ENCODE measurements at places on chromosomes 5 and 9.

DNA sequence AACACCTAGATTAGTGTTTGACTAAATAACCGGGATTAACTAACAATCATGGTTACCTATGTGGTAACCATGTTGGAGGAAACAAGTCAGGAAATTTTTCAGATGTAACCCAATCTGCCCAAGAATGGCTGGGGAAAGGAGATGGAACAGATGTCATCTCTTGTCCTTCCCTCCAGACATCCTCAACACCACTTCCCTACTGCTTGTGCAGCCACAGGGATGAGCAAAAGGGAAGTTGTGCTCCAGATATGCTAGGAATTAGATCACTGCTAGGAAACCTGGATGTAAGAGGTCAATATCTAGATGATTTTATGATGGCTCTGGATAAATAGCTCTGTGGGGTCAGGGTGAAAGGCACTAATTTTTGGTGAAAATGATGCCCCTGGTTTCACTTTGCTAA, 61.3 kb upstream of the ELL2 start:
- DNase-seq = no peak

- DNase-seq = no peak
These were observed 24.1 kb downstream of the PCSK1 start for GRCh38 chr5:96408841-96409538.

GRCh38 chr9:121849554-121849953, 198.1 kb downstream of the DAB2IP start:
- no peak for DNase-seq

- DNase-seq = no peak
These were observed 849.3 kb downstream of the TLE1 start for GRCh38 chr9:80839821-80840675.

GRCh38 chr9:14488421-14489190, 174.7 kb upstream of the NFIB start:
- DNase-seq = no peak

GRCh38 chr9:127921557-127922120, 4.8 kb upstream of the ST6GALNAC4 start:
- peak; percentile 82 for DNase-seq

DNA sequence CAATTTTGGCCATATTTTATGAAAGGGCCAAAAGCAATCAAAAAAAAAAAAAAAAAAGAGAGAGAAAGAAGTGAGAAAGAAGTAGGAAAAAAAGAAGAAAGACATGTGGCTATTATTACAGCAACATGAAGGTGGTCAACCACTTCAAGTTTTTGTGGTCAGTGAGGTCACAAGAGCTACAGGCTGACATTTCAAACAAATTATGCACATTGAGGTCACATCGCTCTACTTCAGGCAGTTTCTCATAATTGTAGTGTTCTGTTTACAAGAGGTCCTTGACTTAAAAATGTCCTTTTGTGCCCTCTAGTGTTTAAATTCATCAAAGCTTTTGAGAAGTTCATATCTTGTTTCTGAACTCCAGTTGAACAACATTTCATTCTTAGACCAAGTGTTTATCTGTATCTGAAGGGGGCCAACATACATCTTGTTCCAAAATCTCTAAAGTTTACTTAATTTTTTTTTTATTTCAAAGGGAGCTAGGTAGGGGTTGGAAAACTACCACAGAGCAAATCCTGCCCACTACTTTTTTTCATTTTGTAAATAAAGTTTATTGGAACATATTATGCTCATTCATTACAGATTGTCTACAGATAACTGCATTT, 513.1 kb downstream of the PDE4D start:
- peak; percentile 23 for DNase-seq

DNA sequence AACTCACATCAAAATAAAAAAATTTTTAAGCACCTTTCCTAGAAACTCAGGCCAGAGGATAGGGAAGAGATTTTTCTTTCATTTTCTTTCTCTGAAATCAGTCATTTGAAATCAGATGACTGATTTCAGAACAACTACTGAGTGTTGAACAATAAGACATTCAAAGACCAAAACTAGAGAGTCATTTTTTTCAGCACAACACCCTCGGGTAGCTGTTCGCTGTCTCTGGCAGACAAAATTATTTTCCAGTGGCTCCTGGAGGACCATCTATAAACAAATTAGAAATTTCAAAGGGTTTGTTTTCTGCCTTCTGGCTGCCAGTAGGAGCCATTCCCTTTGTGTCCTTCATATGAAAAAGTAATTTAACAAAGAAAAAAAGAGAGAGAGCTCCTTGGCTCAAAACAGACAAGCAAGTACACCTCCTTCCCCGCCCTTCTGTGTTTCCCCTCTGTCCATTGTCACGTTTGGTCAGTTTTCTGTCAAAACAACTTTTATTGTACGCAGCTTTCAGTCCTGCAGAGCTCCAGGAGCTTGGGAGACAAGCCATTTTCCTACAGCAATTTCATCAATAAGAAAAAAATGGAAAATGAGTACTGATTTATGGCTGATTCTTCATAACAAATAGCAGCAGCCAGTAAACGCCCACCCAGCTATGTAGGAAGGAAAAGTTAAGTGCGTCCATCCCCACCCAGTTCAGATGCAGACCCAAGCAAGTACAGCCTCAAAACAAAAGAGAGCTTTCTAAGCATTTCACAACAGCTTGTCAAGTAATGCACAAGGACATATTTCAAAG, 405.2 kb downstream of the ZNF608 start:
- no peak for DNase-seq

DNA sequence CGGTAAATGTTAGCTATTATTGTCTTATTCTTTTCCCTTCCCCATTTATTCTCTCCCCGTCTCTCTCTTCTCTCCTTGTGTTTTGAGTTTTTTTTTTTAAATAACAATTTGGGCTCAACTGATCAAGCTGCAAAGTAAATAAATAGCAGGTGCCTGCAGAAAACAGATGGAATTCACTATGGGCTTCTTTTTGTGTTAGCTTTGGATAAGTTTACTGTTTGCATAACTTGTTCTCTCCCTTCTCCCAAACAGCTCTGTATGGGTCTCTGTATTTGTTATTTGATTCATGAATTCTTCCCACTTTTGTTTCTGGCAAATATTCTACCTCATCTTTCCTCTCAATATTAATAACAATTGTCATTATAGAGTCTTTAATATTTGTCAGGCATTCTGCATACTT, 111.8 kb upstream of the ASTN2 start:
- no peak for DNase-seq

DNA sequence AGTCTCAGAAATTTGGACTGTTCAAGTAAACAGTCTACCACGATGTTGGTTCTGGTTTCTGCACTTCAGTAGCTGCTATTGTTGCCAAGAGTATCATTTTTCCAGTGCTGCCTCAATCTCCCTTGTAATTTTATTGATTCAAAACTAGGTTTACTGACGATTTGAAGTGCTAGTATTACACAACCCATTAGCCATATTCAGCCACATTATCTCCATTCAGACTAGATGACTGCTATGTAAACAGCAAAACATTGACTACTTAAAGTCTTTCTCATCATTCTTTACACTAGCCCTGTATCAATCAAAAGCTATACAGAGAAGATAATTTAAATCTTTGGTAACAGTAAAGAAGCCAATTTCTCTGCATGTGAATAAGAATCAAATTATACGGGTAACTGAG, 102.0 kb upstream of the TSLP start:
- no peak for DNase-seq

DNA sequence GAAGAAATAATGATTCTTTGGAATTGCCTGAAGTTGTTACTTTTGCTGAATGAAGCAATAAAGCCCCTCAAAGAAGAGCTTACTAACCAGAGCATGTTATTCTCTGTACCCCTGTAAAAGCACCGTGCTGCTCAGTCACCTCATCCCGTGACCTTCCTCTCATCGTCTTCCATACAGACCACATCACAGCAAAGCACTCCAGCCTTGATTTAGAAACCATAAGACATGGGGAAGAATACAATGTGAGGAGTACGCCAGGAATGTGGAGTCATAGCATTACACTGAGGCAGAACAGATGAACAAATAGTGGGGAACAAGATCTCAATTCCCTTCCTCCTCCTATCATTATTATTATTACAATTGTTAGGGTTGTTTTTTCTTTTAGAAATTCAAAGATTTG, 49.1 kb downstream of the ERAP1 start:
- DNase-seq = no peak

DNA sequence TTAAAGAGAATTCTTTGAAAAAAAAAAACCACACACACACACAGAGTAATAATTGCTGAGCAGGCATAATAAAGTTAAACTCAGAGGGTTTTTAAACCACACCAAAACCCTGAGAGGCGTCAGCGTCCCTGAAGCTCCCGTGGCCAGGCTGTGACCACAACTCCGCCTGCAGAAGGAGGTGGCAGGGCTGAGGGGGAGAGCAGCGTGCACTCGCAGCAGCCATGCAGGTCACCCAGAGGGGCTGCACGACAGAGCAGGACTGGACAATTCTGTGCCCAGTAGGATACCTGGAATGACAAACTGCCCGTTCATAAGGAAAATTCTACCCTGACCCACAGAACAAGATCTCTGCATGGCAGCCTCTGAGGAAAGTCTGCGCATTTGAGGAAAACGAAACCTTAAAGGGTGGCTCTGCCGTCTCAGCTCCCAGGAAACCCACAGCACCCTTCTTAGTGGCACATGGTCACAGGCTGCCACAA, 44.0 kb downstream of the ROR2 start:
- DNase-seq = peak; percentile 75

- DNase-seq = no peak
These were observed 362.0 kb upstream of the CDH10 start for GRCh38 chr5:25006734-25007133.

All from activated naive CD4-positive, alpha-beta T cell treated with anti-CD3 and anti-CD28 coated beads, Interleukin-2, amount 10 ng/mL, durations not matched to agents 7 days and 5 days (primary cell).